ENCODE measurements at places on chromosomes 6 and 20.

DNA sequence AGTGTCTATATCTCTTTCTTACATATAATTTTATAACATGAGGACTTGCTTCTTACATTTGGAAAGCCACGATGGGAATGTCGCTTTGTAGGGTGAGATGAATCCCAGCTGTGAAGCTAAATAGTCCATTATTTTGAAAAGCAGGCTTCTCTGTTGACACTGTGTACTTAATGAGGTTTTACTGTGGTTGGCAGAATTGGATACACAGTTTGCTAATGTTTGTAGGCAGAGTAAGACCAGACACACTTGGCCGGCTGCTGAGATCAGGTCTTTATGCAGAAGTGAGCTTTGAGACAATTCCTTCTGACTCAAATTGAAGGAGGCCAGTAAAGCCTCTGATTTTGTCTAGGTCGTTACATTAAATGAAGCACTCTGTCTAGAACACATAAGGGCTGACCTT is 93.0 kb downstream of the NDUFAF5 start:
- H3K27me3 ChIP-seq, result peaks cover 7% of the 10 kb centered on the region
- no peak overlapping the region for H3K27ac ChIP-seq
- DNase-seq, result no peak
- no peaks in the 10 kb centered on the region for H3K4me1 ChIP-seq
- H3K36me3 ChIP-seq, result no peaks in the 10 kb centered on the region

GRCh38 chr20:1720845-1721475 is 63.4 kb upstream of the SIRPG start:
- no peaks in the 10 kb centered on the region for H3K27me3 ChIP-seq
- H3K4me3 ChIP-seq, result no peak overlapping the region
- no peaks in the 10 kb centered on the region for H3K4me1 ChIP-seq
- DNase-seq, result no peak
- no peak overlapping the region for H3K27ac ChIP-seq

DNA sequence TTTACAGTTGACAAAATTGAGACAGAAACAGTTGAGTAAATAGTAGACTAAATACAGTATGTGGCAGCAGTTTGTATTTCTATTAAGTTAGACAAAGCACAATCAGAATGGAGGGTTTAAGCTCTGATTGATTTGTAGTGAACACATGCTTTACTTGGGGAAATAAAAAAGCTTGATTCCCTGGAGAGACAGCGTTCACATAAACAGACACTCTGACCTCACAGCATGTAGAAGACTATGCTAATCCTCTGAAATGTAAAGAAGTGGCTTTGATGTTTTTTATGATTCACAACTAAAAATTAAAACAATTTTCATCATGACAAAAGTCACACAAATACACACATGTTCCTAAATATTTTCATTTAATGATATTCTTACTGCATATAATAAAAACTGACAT is 126.9 kb upstream of the FAM83B start:
- no peaks in the 10 kb centered on the region for H3K4me1 ChIP-seq
- no peaks in the 10 kb centered on the region for H3K36me3 ChIP-seq
- no peaks in the 10 kb centered on the region for H3K27me3 ChIP-seq

- H3K36me3 ChIP-seq, result no peaks in the 10 kb centered on the region
- peak within 1 kb of the TSS; percentile 55 for H3K4me3 ChIP-seq
- no peak within 1 kb of the TSS for H3K27ac ChIP-seq
- H3K27me3 ChIP-seq, result peaks cover 45% of the 10 kb centered on the region
- peaks cover 4% of the 10 kb centered on the region for H3K4me1 ChIP-seq
Observed at GRCh38 chr20:43666376-43667328, at the start of gene MYBL2. TSS of gene MYBL2 (plus strand) at chr20:43667114. CDS start at chr20:43667284, 170 bp downstream.

- no peak for DNase-seq
- H3K4me1 ChIP-seq, result peaks cover 3% of the 10 kb centered on the region
- no peak overlapping the region for H3K4me3 ChIP-seq
Observed at GRCh38 chr6:168851460-168852375, 401.9 kb downstream of the THBS2 start.

DNA sequence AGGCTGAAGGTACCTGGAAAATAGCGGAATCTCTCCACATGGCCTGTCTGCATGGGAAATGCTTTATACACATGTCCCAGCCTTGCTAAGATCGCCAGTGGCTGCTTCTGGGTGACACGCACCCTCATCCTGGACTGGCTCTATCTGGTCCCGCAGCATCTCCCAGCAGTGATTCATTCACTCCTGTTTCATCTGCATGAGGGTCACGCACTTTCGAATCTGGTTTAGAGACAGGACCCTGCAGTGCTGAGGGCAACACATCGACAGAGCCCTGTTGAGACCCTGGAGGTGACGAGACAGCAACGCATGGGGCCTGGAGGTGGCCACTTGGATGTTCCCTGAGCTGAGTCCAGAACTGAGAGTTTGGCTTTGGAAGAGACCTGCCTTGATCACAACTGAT is 136.5 kb downstream of the SMOC2 start:
- no peak for DNase-seq
- H3K4me1 ChIP-seq, result no peaks in the 10 kb centered on the region
- no peaks in the 10 kb centered on the region for H3K36me3 ChIP-seq
- H3K27me3 ChIP-seq, result peaks cover 23% of the 10 kb centered on the region

DNA sequence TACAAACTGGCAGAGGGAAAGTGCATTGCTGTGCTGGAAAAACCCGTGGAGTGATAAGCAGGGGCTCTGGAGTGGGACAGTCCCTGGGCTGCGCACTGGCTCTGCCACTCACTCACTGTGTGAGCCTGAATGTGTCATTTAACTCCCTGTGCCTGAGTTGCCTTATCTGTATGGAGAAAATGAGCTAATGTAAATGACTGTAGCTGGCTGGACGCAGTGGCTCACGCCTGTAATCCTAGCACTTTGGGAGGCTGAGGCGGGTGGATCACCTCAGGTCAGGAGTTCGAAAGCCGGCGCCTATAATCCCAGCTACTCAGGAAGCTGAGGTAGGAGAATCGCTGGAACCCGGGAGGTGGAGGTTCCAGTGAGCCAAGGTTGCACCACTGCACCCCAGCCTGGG is 18.4 kb upstream of the RPN2 start:
- no peaks in the 10 kb centered on the region for H3K4me1 ChIP-seq
- no peak overlapping the region for H3K4me3 ChIP-seq
- no peaks in the 10 kb centered on the region for H3K36me3 ChIP-seq
- H3K27me3 ChIP-seq, result no peaks in the 10 kb centered on the region

DNA sequence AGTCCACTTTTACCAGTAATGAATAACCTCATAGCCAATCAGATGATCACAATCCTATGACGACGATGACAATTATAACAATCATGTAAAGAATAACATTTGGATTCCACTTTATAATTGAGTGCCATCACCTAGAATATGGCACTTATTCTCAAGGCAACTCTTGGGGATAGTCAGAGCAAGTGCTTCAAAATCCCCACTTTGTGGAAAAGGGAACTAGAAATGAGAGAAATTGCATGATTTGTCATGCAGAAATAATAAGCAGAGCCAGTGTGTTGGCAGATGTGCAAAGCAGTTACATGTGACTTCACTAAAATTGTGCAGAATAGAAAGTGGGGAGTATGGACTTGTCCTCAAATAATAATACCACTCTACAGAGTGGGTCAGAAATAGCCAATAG is 41.3 kb downstream of the FRK start:
- H3K27ac ChIP-seq, result no peak overlapping the region
- H3K36me3 ChIP-seq, result no peaks in the 10 kb centered on the region
- no peaks in the 10 kb centered on the region for H3K4me1 ChIP-seq
- no peak overlapping the region for H3K4me3 ChIP-seq
- H3K27me3 ChIP-seq, result no peaks in the 10 kb centered on the region
- DNase-seq, result no peak

DNA sequence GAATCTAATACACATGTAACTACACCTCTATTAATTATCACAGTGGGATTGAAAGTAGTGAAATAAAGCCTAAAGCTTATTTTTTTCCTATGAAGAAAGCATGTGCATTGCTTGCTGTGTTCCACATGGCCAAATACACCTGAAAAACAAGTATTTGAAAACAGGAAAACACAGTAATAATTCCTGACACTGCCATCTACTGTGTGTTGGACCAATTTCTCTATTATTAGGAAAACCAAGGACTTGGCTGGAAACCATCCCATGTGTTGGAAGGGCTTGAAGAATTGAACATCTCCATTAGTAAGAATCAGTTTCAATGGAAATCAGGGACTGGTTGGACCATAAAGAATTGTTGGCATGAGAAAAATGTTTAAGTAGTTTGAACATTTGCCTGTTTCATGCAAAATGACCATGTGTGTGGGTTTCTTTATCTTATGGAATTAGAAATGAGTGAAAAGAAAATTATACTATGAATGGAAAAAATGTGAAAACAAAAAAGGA is 124.1 kb downstream of the PHF3 start:
- no peak overlapping the region for H3K4me3 ChIP-seq
- H3K27ac ChIP-seq, result no peak overlapping the region
- H3K4me1 ChIP-seq, result no peaks in the 10 kb centered on the region
- no peaks in the 10 kb centered on the region for H3K36me3 ChIP-seq
- H3K27me3 ChIP-seq, result no peaks in the 10 kb centered on the region

DNA sequence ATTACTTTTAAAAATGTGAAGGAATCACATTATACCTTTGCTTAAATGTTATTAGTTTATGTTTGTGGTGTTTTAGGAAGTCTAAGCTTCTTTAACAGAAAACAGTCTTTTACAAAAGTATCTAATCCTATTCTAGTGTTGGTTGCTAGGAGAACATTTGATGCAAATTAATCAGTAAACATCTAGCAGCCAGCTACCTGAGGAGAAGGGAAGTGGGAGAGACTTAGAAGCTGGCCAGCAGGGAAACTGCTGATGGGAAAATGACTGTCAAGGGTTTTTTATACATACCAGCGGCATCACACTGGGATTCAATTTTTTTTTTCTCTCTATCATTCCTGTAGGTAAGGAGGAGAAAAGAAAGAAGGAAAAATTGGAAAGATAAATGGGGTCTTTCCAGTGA is 686.0 kb upstream of the MMS22L start:
- H3K4me3 ChIP-seq, result no peak overlapping the region
- H3K27ac ChIP-seq, result no peak overlapping the region
- H3K27me3 ChIP-seq, result no peaks in the 10 kb centered on the region
- no peak for DNase-seq
- H3K36me3 ChIP-seq, result no peaks in the 10 kb centered on the region

- no peak overlapping the region for H3K27ac ChIP-seq
- H3K27me3 ChIP-seq, result no peaks in the 10 kb centered on the region
- DNase-seq, result no peak
- no peaks in the 10 kb centered on the region for H3K4me1 ChIP-seq
- no peaks in the 10 kb centered on the region for H3K36me3 ChIP-seq
Observed at GRCh38 chr6:89048985-89049384, 31.6 kb upstream of the PNRC1 start.
